CD4-positive, alpha-beta T cell treated with Interleukin-15 for 4 hours (primary cell): ENCODE measurements at places on chromosomes 5 and 9.

- no peak for DNase-seq
Observed at GRCh38 chr9:93301911-93302541, 118.1 kb downstream of the WNK2 start.

DNA sequence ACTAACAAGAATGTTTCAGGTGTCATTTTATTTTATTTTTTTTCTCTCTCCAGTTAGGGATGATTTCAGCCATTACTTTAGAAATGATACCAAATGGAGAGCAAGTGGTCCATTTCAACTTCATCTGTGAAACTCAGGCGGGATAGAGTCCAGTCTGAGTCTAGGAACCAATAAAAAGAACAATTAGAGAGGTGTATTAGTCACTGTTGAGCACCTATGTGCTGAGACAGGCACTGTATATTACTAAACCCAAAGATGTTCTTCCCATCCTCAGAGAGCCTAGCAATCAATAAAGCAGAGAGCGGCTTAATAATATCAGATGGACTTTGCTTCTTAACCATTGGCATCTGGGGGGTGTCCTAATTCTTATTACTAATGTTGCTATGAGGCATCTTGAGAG is 410.3 kb upstream of the SLC24A2 start:
- no peak for DNase-seq

DNA sequence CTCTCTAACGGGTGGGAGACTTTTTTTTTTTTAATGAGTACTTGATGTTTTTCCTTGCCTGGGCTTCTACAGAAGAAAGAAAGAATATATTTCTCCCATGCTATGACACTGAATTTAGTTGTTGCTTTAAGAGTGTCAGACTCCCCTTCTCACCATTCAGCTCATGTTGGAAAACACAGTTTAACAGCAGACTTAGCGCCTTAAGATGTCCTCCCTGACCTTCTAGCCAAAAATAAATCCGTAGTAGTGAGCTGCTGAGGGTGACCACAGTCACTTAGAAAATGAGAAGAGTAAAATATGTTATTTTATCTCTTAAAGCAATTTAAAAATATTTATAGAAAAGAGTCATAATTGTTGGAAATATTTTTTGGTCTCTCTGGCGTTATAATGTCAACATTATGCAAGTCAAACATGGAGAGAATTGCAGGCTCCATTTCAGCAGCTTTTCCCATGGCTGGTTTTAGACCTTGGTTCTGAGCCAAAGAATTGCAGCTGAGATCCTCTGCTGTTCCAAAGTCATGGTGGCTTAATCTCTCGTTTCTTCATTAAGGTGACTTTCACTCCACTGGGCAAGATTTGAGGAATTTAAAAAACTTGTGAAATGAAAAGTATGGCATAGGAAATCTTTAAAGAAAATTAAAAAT is 143.5 kb downstream of the GHR start:
- DNase-seq, result no peak

GRCh38 chr5:5751498-5751897 is 329.0 kb downstream of the ICE1 start:
- no peak for DNase-seq

- no peak for DNase-seq
Observed at GRCh38 chr5:171420431-171421241, 1.2 kb downstream of the FGF18 start.

GRCh38 chr5:54643685-54644106 is 126.1 kb downstream of the SNX18 start:
- DNase-seq, result no peak

DNA sequence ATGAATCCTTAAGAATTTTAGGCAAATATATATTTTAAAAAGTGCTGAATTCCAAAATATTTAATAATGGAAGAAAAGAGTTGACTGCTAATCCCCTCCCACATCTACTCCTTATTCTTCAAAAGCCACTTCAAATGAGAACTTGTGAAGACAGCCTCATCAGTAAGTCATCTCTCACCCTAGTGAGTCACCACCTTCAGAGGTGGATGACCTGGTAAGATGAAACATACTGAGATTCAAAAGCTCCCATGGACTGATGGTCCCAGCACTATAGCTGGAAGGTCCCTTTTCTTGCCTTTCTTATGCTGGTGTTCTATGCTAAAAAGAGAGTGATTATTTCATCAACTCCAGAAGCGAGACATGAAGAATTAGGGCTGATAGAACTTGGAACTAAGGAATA is 37.8 kb upstream of the SPDL1 start:
- DNase-seq, result no peak

DNA sequence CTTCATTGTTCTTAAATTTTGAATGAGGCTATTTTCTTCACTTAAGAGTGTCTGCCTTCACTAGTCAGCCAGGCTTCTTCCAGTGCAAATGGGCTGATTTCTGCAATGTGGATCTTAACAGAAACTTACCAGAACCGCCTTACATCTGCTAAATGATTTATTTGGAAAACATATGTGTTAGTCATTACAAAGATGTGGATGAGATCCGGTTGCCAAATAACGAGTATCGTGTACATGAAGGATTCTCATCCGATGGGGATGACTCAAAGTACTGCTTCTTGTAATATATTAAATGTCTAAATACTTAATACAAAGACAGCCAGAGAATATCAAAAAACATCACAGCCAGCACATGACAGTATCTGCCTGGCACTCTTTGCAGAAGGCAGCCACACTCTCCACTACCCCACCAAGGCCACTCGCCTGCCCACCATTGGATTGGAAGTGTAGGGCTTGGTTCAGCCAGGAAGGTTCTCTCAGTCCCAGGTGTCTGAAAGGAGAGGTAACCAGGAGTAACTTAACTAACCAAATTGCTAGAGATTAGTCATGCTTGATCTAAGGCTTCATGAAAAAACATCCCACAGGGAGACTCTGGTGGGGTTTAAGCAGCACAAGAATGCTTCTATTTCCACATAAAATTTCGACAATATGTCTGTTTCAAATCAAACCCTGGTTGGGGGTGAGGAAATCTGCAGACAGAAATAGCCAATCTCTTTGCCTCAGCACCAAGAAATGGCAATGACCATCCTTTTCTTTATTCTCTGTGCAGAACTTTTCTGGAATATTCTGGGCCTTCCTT is 174.8 kb downstream of the GADD45G start:
- no peak for DNase-seq

DNA sequence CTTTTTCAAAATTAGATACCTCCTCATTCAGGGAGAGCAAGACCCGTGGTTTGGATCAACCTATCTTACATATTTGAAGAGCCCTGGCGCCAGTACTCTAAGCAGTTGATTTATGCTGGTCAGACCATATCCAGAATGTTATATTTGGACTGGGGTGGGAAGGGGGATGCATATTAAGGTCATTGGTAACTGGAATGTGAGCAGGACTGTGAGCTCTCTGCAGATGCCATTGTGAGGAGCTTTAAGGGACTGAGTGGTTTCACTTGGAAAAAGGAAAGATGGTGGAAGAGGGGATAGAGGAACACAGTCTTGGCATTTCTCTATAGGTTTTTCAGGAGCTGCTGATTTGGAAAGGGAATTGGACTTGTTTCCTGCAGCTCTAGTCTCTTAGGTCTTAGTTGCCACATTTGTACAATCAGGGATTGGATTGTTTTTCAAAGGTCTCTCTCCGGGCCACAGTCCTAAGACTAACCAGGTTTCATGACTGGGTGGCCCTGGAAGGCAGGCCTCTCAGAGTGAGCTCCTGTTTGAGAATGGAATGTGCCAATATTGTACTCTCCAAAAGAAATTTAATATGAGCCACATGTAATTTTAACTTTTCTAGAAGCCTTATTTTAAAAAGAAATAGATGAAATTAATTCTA is 25.8 kb upstream of the F2R start:
- DNase-seq, result no peak

DNA sequence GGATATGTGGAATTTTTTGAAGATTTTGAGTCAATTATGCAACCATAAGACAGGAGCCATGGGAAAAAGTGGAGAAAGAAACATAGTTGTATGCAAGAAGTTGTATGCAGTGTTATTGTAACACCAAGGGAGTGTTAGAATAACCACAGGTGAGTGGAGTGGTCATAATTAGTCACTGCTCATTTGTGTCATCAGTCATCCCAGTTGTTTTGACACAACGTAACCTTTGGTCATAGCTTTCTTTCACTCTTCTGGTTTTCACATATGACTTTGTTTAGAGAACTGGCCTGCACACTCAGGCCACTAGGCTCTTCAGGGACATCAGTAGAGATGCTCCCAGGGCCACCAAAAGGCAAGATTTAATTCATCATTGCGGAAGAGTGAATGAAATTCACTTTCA is 158.7 kb upstream of the HMHB1 start:
- DNase-seq, result no peak

DNA sequence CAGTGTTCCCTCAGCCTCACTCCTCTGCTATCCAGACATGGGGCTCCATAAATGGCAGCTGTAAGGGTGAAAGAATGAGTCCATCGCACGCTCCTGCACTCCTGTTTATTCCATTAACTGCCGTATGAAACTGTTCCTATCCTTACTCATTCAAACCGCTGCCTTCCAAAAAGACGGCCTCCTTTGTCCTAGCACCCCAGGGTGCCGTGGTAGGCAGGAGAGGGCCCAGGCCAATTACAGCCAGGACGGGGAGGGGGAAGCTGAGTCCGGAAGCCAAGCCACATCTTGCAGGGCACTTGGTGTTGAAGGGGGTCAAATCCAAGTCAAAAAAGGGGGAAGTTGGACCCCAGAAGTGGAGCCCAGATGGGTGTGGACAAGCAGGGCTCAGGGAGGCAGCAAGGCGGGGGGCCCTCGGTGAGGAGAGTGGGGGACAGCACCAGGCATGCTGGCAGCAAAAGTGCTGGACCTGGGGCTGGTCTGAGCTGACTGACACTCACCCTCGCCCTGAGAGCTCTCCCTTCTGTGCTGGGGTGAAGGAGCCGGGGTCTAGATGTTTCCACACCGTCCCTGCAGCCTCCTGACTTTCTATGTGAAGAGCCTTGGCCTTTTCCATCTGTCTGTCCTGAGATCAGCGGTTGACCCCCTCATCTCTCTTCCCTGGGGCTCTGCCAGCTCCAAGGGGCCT is 63.3 kb downstream of the COL23A1 start:
- no peak for DNase-seq

GRCh38 chr5:124660229-124661093 is 86.0 kb downstream of the ZNF608 start:
- no peak for DNase-seq

- DNase-seq, result no peak
Observed at GRCh38 chr5:99005506-99005905, 76.7 kb upstream of the CHD1 start.

DNA sequence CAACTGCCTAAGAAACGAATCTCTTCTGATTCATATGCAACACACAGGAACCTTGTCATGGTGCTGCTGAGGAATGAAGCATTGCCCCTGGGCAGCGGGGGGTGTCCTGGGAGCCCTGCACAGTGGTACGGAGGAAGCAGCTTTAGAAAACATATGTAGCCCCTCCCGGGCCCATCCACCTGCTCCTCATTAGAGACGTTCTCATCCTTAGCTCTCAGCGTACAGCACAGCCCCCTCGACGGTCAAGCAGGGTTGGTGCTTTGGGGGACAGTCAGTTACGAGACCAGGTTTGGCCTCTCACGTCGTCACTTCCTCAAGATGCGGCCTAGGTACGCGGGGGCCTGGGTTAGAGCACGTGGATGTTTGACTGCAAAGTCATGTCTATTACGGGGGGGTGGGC is 28.4 kb upstream of the LAMC3 start:
- DNase-seq, result no peak

- DNase-seq, result no peak
Observed at GRCh38 chr5:113061846-113062780, 85.5 kb downstream of the DCP2 start.

GRCh38 chr5:9920697-9921096 is 290.5 kb upstream of the TAS2R1 start:
- no peak for DNase-seq

- no peak for DNase-seq
Observed at GRCh38 chr9:5917888-5918287, 27.2 kb downstream of the MLANA start.

DNA sequence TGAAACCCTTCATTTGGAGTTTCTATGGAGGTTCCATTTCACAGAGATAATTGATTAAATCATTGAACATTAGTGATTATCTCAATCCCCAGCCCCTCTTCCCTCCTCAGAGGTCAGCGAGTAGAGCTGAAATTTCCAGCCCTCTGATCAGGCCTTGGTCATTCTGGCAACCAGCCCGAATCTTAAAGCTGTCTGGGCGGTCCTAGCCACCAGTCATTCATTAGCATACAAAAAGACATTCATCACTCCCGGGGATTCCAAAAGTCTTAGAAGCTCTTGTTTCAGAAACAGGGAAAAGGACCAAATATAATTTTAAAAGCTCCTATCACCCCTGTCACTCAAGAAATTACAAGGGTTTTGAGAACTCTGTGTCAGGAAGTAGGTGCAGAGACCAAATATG is 41.3 kb downstream of the ZNF474 start:
- no peak for DNase-seq

- no peak for DNase-seq
Observed at GRCh38 chr9:14021871-14022525, 291.9 kb downstream of the NFIB start.

GRCh38 chr5:51201024-51201423 is 182.2 kb upstream of the ISL1 start:
- DNase-seq, result no peak

DNA sequence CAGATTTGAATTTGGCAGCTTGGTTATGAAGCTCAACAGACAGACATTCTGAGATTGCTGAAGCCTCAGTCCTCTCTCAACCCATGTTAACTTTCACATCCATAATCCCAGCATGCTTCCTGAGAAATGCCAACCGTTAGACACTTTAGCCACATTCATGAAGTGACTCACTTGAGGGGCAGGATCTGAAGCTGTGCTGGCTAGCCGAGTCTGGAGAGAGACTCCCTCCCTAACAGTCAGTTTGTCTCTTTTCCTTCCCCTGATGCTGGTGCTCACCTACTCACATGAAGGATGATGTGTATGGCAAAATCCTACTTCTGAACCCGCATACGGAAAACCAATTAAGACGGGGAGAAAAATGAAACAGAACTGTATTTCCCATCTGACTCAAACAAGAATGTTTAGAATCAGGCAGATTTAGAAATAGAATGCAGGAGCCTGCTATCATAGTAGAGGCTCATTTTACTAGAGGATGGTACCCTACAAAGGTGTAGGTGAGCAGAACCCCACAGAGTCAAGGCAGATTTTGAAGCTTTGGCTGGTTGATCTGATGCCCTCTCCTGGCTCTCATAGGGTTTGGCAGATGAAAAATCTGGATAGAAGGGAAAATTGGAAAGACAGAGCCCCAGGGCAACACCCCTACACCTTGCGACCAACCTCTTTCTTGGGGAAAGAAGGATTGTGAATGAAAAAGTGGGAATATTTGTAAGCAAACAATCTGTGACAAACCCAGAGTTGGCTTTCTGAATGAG is 150.9 kb upstream of the LHFPL2 start:
- no peak for DNase-seq

DNA sequence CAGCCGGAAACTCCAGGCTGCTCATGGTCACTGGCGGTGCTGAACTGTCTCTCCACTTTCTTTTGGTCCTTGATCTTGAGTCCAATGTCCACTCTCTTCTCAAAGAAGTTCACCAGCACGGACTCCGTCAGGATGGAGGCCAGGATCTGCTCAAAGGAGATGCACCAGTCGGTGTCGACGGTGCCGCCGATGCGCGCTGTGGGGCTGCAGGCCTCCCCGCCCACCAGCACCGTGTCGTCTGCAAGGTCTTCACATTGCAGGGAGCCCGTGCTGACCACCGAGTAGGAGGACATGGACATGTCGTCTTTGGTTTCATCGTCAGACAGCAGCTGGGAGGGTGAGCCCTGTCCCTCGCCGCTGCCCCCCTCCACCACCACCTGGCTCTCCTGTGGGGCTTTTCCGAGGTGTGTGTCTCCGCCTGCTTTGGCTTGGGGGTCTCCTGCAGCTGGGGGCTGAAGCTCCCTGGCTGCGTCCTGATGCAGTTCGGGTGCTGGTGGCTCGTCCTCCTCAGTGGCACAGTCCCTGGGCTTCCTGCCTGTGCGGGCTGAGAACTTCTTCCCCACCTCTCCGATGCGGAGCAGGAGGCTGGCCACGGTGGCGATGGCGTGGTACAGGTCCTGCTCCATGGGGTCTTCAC is 5.0 kb upstream of the MRNIP start:
- no peak for DNase-seq
